SW 1271 (cell line): ENCODE measurements at places on chromosomes 1 and 21.
A peak's percentile ranks its signal among the peaks of the same experiment; 100 is the strongest.

DNA sequence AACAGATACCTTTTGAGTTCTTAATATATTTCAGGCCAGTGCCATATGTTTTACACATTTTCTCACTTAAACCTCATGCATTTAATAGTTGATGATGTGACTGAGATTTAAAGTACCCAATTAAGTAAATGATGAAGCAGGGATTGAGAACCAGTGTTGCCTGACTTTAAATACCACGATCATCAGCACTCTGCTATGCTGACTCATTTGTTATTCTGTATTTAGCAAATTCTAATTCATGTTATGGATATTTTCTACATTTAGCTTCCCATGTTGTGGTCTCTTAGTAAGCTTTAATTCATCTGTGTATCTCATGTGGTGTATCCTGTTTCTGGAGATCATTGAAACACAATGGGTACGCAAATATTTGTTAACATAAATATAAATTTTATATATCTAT is 363.0 kb downstream of the PTBP2 start:
- no peak for DNase-seq

GRCh38 chr1:87093286-87093685 is 178.9 kb downstream of the HS2ST1 start:
- DNase-seq, result no peak

- DNase-seq, result no peak
These were observed 1.9 kb downstream of the TTF2 start for GRCh38 chr1:117061986-117062415.

DNA sequence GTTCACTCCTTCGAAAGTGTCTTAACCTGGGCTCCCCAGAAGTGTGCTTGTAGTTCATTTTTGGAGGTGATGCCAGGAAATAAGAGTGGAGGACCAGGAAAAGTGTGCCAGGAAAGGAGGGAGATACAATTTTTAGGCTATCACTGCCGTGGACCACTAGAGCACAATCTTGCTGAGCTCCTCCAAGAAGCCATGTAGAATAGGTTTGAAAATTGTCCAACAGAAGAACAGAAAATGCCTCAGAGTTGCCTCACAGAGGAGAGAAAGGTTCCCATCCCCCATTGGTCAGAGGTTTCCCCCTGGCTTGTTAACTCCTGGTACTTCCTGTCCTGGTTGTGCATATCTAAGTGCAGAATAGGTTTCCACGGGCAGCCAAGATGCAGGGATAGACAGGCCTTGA is 41.6 kb downstream of the CATSPERE start:
- DNase-seq, result no peak

- no peak for DNase-seq
These were observed 158.7 kb upstream of the IRF2BP2 start for GRCh38 chr1:234768569-234769283.

DNA sequence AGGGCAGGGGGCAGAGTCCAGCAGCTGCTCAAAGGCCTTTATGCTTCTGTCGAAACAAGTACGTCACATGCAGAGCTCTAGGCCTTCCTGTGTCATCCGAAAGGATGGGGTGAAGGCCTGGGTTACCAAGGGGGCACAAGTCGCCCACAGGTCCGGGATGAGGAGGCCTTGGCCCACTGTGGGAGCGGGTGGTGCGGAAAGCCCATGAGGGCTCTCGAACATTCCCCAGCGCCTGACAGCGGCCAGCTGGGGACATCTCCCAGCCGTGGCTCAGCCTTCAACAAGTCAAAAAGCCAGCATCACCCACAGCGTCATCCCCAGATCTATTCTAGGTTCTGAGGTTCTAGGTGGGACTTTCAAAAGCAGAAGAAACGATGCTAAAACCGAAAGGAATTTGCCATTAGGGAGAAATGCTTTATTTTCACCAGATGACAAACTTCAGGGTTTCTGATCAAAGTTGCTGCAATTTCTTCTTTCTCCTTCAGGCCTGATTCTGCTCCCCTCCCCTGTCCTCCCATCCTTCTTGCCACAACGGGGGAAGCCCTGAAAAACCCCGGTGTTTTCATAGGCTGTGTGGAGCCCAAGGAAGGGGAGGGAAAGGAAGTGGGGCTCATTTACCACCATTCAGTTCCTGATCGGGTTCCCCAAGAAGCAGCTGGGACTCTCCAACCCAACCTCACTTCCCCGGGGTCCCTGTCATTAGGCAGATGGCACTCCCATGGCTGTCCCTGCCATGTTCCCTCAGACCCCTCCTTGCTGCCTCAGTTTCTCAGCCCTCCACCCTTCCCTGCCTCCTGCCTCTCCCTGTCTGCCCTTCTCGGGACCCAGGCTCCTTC is 17.6 kb downstream of the GPR137B start:
- DNase-seq, result no peak

- no peak for DNase-seq
These were observed 73.5 kb downstream of the ST6GALNAC5 start for GRCh38 chr1:76940571-76941335.

GRCh38 chr1:205211839-205212536 is 486 bp upstream of the DSTYK start:
- no peak for DNase-seq

DNA sequence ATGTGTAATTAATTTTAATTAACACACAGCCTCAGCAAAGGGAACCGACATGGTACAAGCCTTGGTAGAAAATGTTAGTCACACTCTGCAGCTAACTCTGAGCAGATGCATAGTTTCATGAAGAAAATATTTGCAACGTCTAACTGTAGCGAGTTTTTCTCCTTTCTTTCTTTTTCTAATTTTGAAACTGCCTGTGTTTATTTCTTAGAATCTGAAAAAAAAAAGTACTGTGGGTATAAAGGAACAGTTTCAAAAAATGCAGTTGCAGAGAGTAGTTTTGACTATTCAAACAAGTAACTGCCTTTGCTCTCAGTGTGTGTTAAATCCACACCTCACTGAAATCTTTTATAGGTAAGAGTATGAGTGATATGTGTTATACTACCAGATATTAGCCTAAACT is 149.9 kb upstream of the C1orf105 start:
- no peak for DNase-seq

- no peak for DNase-seq
These were observed 9.0 kb upstream of the PLA2G2A start for GRCh38 chr1:19988267-19989006.

DNA sequence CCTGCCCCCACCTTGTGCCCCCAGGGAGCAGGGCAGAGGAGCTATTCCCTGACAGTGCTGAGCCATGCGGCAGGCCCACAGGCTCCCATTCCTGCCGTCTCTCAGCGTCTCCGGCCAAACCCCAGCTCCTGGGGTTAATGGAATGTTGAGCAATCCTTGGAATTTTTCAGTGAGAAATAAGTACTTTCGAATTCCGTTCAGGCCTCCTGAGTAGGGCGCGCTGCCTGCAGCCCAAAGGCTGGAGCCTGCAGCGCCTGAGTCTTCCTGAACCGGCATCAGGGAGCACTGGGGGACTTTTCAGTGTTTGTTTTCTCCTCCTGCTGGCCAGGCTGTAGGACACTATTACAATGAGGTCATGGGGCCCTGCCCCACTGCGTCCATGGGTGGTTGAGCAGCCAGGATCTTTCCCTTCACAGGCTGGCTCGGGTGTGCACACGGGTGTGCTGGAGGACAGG is 33.3 kb upstream of the CSF1 start:
- no peak for DNase-seq

DNA sequence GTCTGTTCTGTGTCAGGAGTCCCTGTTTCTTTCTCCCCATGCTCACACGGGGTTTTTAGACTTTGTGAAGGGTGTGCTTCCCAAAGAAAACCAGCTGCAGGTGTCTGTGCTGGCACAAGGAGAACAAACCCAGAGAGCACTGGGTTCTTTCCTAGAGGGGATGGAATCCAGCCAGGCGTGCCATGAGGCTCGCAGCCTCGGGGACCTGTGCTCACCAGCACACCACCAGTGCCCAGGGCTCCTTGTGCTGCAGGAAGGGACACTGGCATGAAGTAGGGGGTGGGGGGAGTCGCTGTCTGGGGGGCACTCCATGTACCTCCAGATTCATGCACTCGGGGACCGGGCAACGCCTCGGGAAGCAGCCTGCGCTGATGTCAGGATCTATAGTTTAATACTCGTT is 57.9 kb downstream of the AGPAT3 start:
- DNase-seq, result no peak

- no peak for DNase-seq
These were observed 284.9 kb downstream of the GRIK1 start for GRCh38 chr21:29654855-29655254.

DNA sequence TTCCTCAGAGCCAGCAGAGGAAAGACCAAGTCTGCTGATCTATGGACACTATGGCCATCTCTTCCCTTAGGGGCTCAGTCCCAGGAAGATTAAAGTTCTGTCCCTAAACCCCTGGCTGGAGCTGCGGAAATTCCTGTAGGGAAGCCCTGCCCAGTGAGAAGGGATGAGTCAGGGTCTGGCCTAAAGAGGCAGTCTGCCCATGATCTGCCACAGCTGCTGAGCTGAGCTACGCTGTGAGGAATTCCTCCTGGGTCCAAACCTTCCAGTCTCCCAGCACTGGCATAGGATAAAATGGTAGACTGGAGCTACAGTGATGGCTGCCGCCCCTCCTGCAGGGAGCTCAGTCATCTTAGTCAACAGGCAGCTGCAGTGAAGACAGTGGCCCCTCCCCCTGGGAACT is 213.7 kb downstream of the BRINP2 start:
- no peak for DNase-seq

GRCh38 chr1:158203693-158204457 is 23.2 kb downstream of the CD1D start:
- DNase-seq, result peak; percentile 63

DNA sequence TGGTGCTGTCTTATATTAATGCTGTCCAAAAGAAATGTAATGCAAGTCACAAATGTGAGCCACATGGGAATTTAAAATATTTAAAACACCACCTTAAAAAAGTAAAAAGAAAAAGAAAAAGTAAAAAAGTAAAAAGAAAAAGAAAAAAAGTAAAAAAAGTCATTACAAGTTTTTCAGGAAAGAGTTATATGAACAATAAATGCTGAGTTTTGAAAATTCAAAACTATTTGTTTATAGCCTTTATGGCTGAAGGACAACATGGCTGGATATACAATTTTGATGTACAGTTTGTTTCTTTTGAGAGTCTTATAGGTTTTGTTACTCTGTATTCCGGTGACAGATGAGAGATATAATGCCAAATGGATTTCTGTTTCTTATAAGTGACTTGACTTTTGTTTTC is 29.1 kb downstream of the GPR88 start:
- no peak for DNase-seq

GRCh38 chr1:40588586-40588985 is 57.1 kb downstream of the ZNF684 start:
- no peak for DNase-seq

DNA sequence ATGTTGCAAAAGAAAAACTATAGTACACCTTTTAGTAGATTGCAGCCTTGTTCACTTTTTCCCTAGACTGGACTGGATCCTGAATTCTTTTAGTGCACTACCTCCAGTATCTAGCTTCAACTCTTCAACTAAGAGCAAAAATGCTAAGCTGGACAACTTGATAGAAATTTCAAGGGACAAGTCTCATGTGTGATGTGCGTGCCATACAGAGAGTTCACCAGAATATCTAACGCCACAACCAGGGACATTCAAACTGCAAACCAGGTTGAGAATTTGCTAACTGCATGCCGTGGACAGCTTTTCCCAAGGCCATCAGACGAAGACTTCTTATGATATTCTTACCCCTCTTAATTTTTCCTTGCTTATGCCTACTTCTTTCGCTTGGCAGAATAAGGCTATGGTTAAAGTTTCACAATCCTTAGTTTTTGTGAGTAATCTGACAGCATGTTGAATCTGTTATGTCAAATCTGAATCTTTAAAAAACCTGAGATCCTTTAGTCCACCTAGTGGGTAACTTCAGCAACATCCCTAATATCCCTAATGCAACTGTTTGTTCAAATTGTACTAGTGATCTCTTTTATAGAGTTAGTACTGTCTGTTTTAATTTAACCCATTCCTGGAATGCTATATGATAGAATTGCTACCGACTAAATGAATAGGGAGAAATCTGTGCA is 66.4 kb downstream of the DDAH1 start:
- DNase-seq, result peak; percentile 45

GRCh38 chr1:4605158-4605557 is 49.3 kb upstream of the AJAP1 start:
- DNase-seq, result no peak

- no peak for DNase-seq
These were observed 77.4 kb downstream of the STUM start for GRCh38 chr1:226625832-226626576.

- no peak for DNase-seq
These were observed at the start of gene CTSK for GRCh38 chr1:150808121-150808520. Gene CTSK (minus strand): TSS chr1:150808260. CDS start chr1:150806805, 1,455 bp downstream.

- no peak for DNase-seq
These were observed 47.6 kb downstream of the TRIM11 start for GRCh38 chr1:228358764-228359612.

- DNase-seq, result no peak
These were observed 37.4 kb downstream of the FCER1A start for GRCh38 chr1:159339536-159339935.

DNA sequence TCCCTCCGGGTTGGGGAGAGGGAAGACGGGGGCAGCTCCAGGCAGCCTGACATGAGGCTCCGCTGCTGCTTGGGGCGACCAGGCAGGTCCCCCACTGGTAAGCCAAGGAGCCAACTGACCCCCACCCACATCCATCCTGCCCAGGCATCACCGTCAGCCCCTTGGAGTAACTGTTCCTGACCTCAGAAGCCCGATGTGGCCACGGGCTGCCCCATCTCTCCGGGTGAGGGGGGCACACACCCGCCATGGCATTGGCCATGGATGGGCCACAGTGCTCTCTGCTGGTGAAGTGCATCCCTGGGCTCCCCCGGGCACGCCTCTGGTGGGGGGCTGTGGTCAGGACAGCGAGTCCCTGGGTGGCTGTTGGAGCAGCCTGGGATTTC is 100.0 kb downstream of the CRYAA start:
- DNase-seq, result no peak

GRCh38 chr21:27269644-27270043 is 302.8 kb upstream of the ADAMTS5 start:
- no peak for DNase-seq
